ENCODE measurements at places on chromosomes 16 and 17.

- DNase-seq = no peak
These were observed 33.1 kb downstream of the ABR start for GRCh38 chr17:1146561-1147265.

DNA sequence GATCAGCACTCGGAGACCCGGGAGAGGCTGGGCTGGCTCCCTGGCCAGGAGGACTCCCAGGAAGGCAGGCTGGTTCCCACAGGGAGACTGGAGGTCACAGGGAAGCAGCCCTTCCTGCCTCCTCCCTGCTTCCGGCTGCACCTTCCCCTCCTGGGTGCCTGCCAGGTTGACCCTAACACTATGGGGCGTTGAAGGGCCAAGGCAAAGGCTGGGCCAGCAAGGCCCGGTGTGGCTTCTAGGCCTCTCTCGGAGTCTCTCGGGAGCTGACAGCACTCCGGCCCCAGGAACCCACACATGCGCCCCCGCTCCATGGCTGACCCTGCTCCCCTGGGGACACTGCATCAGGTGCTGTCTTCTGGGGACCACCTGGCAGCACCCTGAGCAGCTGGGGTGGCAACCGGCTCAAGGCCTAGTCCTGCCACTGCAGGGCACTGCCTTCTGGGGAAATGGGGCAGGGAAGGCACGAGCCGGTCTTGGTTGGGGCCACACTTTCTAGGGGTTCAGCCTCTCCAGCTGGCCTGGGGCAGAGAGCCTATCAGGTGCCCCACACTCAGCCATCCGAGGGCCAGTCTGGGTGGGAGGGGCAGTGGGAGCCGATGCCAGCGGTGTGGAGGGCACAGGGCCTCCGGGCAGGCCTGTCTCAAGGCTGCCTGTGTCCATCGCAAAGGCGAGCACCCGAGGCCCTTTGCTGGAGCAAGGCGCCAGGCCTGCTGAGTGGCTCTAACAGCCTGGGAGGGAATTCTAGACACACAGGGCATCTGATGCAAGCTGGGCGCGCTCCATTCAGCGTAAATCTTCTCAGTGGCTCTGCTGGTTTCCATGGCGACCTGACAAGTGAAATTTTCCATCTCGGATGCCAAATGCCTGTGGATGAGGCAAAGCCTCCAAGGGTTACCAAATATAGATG is 5.6 kb upstream of the MTSS2 start:
- DNase-seq = peak; percentile 96

DNA sequence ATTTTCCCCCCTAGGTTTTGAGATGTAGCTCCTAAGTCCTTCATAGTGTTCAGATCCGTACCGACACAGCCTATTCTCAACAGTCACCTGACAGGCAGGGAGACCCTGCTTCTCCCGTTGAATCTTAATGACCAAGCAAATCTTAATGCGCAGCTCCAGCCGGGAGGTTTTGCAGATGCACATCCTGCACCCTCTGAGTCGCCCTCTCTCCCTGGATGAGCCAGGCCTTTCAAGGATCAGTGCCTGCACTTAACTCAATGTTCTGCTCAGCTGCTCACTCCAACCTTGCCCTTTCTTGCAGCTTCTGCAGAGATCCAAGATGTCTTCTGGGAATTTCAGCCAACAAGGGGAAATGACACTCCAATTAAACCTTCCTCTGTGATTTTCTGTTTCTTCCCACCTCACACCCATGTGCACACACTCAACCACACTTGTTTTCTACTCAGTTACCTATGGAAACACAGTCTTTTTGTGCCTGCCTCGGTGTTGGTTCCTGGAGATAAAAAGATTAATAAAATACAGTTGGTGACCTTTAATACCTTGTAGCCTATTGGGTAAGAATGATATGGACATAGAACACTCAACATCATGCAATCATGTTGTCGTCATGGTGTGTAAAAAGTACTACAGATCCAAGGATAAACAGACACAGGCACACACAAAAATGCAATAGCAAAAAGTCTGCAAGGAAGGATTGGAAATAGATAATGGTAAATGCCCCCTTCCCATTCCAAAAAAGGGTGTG is 76.9 kb upstream of the DYNLRB2 start:
- DNase-seq = no peak

GRCh38 chr16:6317934-6318333 is 1014.7 kb upstream of the RBFOX1 start:
- DNase-seq = no peak

- DNase-seq = no peak
These were observed 26.3 kb downstream of the SMURF2 start for GRCh38 chr17:64635647-64636305.

DNA sequence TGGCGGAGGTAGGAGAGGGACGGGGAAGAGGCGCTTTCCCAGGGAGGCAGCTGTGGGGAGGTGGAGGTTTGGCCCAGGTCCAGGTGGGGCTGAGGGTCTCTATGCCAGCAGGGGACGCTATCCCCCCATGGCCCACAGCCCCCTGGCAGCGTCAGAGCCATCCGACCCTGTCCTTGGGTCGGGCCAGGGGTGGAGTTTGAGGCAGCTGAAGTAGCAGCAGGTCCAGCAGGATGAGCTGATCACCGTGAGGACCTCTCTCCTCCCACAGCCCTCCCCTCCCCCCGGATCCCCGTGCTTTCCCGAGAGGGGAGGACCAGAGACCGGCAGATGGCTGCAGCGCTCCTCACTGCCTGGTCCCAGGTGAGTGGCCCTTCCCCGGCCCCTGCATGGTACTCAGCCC is 3.2 kb downstream of the ZNF205 start:
- no peak for DNase-seq

DNA sequence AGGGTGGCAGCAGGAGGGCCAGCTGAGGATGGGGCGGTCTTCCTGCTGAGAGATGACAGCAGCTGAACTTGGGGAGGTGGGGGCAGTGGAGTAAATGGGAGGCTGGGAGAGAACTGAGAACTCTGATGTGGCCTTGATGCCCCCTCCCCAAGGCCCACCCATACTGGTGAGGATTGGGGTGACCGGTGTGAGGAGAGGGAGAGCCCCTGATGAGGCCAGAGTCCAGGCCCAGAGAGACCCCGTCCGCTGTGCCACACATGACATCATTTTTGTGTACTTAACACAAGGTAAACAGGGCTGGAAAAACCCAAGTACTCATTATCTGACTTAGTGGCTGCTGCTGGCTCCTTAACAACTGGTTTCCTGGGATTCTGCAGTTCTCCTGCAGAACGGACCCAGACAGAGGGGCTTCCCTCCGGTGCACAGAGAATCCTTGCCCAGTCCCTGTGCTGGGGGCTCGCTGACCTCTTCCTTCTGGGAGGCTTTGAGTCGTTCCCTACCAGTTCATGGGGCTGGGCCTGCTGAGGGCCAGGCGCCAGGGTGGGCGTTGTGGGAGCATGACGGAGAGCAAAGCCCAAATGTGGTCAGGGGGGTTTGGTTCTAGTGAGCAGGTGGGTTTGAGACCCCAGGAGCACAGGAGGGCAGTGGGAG is 207.6 kb downstream of the RAB11FIP4 start:
- DNase-seq = no peak

GRCh38 chr16:981695-982144 is at the start of gene SOX8:
Gene SOX8 (plus strand): TSS chr16:981770. CDS start chr16:981923, 153 bp downstream.
- no peak for DNase-seq

DNA sequence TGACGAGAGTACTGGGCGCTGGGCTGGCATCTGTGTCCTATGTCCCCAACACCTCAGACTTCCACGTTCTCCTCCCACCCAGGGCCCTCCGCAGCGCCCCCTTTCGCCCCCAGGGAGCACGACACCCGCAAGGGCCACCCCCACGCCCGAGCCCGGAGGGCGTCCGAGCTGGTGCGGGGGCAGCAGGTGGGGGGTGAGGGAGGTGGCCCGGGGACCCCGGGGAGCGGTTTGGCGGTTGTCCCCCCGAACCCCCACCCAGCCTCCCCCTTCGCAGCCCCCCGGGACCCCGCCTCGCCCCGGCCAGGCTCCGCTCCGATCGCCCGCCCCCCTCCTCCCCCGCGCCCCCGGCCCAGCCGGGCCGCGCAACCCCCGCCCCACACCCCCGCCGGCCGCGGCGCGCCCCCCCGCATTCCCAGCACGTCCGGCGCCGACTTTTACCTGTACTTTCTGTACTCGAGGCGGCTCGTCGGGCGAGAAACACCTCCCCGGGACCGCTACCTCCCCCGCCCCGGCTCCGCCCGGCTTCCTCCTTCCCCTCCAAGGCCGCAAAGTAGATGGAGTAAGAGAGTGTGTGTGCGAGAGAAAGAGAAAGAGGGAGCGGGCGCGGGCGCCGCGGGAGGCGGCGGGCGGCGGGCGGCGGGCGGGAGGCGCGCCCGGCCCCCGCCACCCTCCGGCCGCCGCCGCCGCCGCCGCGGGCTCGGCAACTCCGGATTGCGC is 901 bp downstream of the CDYL2 start:
- peak; percentile 43 for DNase-seq

- no peak for DNase-seq
These were observed 35.4 kb upstream of the CDH15 start for GRCh38 chr16:89135971-89136765.

- DNase-seq = no peak
These were observed 15.4 kb downstream of the SMARCE1 start for GRCh38 chr17:40632216-40632615.

- peak; percentile 57 for DNase-seq
These were observed 148.0 kb upstream of the TNRC6C start for GRCh38 chr17:77810536-77810935.

DNA sequence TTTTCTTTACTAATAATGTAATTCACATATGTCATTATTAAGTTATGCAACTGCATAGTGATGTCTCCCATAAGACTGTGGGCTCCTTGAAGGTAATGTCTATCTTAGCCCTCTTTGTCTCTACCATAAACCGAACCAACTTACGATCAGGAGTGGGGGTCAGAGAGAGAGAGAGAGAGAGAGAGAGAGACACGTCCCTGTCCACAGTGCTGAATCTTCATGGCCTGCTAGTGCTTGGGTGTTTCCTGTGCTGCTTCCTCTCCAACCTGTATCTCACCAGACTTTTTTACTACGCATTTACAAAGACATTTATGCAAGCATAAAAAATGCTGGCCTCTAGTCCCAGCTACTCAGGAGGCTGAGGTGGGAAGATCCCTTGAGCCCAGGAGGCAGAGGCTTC is 52.2 kb upstream of the HAPSTR1 start:
- DNase-seq = no peak

GRCh38 chr16:88086571-88087516 is 135.6 kb downstream of the BANP start:
- DNase-seq = no peak

DNA sequence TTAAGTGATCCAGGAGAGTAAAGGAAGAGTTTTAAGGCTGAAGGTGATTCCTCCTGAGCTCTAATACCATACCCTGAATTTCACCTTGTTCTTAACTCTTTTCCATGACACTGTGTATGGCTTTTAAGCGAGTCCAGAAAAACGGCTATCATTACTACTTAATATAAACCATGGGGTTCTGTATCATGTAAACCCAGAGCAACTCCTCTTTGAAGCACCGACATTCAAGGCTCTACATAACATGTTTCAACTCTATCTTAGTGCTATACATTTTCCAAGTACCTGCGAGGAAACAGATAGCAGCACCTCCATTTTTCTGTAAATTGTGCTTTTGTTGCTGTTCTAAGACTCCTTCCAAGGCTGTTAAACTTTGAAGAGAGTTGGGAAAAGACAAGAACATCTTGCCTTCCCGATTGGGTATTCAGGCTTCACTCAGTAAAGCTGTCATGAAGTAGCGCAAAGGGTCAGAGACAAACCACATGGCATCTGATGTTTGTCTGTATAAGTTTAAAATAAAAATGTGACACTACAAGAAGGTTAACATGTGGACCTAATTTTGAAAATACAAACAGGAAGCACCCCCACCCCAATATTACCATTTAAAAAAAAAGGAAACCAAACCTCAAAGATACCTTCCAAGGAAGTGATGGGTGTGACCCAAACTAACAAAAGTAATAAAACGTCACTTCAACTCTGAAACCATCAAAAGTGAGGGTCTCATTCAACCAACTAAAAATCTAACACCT is 3.9 kb downstream of the STAT5B start:
- no peak for DNase-seq

GRCh38 chr17:75878174-75878998 is at the start of gene TRIM47:
Gene TRIM47 (minus strand): TSS chr17:75878581. CDS start chr17:75878548, 33 bp downstream.
- DNase-seq = peak; percentile 66

GRCh38 chr17:80220736-80221215 is 549 bp downstream of the SLC26A11 start:
- peak; percentile 51 for DNase-seq

DNA sequence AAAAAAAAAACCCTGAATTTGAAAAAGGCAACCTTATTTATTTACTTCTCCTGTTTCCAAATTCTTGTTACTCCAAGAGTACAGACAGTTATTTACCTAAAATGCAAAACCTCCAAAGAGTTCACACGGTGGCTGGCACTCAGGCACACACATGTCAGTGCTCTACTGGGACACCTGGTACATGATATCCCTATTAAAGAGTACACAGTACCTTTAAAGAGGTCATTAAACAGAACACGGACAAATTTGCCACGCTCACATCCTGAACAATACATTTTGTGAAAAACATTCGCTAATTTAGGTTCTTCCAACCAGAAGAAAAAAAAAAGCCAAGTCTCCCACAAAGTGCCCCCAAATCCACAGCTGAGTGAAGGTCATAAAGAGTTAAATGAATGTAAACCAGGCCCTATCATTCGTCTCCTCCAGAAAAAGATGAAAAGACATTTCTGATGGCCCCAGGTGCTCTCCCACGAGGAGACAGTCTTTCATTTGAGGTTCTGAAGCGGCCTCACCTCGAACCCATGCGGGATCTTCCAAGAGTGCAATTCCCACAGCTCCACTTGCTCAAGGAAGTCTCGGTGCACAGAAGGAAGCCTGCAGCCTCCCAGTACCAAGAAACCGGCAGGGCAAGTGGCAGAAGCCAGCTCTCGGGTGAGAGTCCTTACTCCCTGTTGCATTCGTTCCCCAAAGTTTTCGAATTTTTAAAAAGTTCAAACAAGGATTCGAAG is 993 bp downstream of the ERN1 start:
- no peak for DNase-seq

DNA sequence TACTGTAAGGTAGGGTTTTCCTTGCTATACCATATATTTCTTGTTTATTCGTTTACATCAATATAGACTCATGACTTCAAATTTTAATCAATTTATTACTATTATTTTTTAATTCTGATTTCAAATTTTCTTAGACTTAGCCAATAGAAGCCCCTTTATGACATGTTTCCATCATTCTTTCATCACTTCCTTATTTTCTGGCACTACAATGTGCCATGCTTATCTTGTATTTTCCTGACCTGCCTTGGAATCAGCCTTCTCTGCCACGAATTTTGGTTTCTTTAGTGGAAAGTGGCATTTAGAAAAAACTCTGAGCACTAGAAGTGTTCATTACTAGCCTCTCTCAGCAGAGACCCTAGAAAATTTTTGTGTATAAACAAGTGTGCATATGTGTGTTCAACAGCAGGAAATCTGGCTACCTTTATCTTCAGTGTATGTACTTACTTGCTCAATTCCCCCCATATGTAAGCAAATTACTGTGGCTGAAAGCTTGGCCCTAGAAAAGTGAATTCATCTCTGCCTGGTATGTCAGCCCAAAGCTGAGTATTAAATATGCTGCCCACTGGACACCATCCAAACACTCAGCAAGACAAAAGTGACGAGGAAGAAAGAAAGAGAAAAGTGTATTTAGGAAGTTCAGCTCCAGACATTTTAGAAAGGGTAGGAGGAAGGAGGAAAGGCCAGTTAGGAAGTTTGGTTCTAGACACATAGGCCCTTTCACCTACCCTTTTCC is 4.0 kb downstream of the STXBP4 start:
- DNase-seq = no peak

- DNase-seq = no peak
These were observed 10.0 kb upstream of the CFDP1 start for GRCh38 chr16:75443298-75443697.

GRCh38 chr16:54936979-54937670 is 6.5 kb downstream of the IRX5 start:
- peak; percentile 56 for DNase-seq

GRCh38 chr17:57652811-57653210 is 92.3 kb downstream of the CCDC182 start:
- no peak for DNase-seq

All from hepatic stellate cell (primary cell).